ENCODE measurements at places on chromosomes 3 and 15.

- DNase-seq, result no peak
Measured at GRCh38 chr3:128914966-128915645, 35.7 kb downstream of the ACAD9 start.

DNA sequence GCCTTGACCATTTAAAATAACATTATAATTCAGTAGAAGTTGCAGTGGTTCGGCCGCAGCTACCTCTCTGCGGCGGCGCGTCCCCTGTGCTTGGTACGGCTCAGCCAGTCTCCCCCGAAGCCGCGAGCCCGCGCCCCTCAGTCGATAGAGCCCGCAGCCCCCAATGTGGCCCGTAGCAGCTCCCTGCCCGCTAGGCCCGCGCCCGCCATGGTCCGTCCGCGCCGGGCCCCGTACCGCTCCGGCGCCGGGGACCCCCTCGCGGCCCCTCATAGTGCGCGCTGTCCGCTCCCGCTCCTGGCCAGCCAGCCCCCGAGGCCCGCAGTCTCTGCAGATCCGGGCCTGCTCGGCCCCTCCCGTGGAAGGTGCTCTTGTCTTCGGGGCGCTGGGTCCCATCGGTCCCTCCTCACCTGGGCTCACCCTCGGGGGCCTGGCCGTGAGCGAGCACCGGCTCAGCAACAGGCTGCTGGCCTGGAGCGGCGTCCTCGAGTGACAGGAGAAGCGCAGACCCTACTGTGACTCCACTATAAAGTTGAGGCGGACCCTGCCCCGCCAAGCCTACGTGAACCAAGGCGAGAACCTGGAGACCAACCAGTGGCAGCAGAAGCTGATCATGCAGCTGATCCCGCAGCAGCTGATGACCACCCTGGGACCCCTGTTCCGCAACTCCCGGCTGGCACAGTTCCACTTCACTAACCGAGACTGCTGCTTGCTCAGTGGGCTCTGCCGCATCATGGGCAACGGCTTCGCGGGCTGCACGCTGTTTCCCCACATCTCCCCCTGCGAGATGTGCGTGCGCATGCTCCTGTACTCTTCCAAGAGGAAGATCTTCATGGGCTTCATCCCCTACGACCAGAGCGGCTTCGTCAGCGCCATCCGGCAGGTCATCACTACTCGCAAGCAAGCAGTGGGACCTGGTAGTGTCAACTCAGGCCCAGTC lies 21.8 kb upstream of the GPR156 start:
- no peak for DNase-seq

GRCh38 chr3:71102111-71102983 lies 481.2 kb downstream of the FOXP1 start:
- DNase-seq, result no peak

DNA sequence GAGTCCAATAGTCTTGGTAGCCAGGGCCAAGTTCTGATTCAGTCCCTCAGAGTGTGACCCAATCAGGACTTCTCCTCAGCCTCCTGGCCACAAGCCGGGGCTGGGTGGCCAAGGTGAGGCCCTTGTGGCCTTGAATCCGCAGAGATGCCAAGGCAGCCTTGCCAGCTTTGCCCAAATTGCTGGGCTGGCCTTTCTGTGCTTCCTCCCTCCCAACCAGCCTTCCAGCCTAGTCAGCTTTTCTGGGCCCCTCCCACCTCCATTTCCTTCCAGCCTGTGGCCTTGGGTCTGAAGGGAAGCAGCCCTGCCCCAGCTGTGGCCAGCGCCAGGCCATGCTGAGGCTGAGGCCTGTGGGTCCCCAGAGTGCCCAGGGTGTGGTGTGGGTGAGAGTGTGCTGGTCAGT lies 34.3 kb upstream of the ANKDD1A start:
- DNase-seq, result no peak

- DNase-seq, result no peak
Measured at GRCh38 chr3:53023072-53023823, 22.6 kb downstream of the SFMBT1 start.

- DNase-seq, result no peak
Measured at GRCh38 chr3:149969110-149969939, 1.4 kb downstream of the PFN2 start.

- DNase-seq, result no peak
Measured at GRCh38 chr15:64166102-64166890, 3.5 kb upstream of the PPIB start.

- no peak for DNase-seq
Measured at GRCh38 chr3:69567710-69568052, 171.6 kb upstream of the MITF start.

DNA sequence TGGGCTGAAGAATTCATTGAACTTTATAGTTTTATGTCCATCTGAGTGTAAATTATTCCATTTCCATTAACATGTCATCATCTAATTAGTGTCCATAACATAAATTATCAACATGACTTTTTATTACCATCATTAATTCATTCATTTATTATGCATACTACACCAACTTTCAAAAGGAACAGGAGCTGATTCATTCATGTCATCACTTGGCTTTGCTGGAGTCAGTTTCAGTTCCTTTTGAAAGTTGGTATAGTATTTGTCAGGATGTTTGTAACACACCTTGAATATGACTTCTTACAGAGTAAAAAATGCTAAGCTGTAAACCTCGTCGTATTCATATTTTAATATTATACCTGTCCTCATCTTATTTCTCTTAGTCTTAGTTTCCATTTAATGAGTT lies 298.0 kb upstream of the RBMS3 start:
- no peak for DNase-seq

- no peak for DNase-seq
Measured at GRCh38 chr3:103057003-103057402, 622.2 kb downstream of the ZPLD1 start.

DNA sequence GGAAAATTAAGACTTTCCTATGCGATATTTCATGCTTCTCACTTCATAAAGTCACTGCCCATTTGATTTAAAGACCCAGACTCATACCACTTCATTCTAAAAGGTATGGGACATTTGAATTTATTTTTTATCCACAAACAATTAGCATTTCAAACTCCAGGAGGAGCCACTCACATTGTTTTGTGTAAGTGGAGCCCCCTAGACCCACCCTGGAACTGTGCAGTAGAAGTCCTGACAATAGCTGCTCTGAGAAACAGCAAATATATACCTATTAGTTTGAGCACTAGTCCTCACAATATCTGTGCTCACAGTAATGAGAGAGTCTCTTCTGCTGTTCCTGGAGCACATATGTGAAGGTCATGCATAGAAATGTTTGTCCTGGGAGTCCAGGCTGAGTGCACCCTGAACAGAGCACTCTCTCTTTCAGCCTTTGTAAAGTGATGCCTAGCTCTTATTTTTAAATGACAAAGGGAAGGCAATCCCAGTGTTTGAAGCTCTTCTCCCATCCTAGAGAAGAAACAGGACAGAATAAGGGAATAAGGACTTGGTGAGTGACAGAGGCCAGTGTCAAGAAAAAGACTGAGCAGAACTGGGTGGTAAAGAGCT lies 127.5 kb upstream of the STRIT1 start:
- no peak for DNase-seq
